Activated CD4-positive, alpha-beta T cell treated with anti-CD3 and anti-CD28 coated beads, Interleukin-2, amount 10 ng/mL, durations not matched to agents 24 days and 14 days (primary cell): ENCODE measurements at places on chromosomes 5 and 9. TPM values are rescaled to one million over a fixed set of nuclear protein-coding genes. Genes with fewer than 3 reads are reported as not detected.

DNA sequence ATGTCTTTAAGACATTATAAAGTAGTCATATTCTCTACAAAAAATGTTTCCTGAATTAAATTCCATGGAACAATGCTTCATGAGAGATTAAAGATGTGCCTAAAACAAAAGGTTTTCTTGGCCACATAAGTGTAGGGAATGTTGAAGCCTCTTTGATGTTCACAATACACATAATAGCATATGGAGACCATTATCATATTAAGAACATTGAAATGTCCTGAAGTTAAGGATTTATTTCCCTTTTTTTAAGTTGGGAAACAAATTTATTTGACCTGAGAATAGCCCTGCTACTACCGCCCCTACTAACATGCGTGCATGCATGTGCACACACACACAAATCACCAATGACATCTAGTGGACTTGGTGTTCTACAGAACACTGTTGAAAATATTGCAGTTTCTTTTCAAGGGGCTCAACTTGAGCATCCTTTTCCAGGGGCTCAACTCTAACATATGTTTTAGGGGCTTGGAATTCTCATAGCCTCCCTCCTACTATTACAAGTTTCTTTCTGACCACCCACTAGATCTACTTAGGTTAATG is 124.9 kb upstream of the C6 start:
- H3K36me3 ChIP-seq = no peaks in the 10 kb centered on the region
- H3K4me1 ChIP-seq = no peaks in the 10 kb centered on the region
- H3K27ac ChIP-seq = no peak overlapping the region
- H3K27me3 ChIP-seq = no peaks in the 10 kb centered on the region

DNA sequence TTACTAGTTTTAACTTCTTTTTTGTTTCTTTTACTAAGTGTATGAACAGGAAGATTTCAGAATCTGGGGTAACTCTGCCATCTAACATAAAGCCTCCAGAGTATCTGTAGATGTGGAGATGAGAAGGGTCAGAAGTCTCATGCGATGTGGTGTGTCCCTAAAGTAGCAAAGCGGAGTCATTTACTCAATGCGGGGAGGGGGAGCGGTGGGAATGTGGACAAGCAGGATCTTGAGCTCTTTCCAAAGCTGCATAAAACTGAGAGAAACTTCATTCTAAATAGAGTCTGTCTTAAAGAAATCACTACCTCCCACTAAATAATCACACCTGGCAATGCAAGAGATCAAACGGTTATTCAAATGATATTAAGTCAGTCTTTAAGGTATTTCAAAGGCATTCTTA is 92.4 kb downstream of the MED27 start:
- no peaks in the 10 kb centered on the region for H3K36me3 ChIP-seq
- H3K27ac ChIP-seq = no peak overlapping the region
- peaks cover 7% of the 10 kb centered on the region for H3K4me1 ChIP-seq

- H3K4me1 ChIP-seq = peaks cover 32% of the 10 kb centered on the region
- H3K27ac ChIP-seq = peak overlapping the region; percentile 83
- H3K4me3 ChIP-seq = peak overlapping the region; percentile 77
- H3K36me3 ChIP-seq = no peaks in the 10 kb centered on the region
- DNase-seq = peak; percentile 77
Observed at GRCh38 chr9:95494022-95494415, 22.8 kb downstream of the PTCH1 start.

Gene SMC2
- total RNA-seq = 57.2 and 60.8 TPM in 2 replicates
